ENCODE measurements at places on chromosomes 1 and 21.

DNA sequence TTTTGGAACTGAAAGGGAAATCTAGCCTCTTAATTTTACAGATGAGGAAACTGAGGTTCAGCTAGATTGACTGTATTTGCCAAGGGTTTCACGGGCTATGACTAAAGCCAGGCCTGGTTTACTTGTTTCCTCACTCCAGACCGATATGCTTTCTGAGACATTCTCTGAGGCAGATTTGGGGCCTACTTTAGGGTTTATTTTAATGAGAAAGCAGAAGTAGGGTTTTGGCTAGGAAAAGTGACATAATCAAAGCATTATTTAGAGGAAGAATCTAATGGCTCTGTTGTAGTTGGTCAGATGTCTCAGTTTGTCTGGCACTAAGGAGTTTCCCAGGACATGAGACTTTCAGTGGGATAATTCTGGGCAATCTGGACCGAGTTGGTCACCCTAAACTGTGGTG, 1.5 kb upstream of the RPTN start:
- DNase-seq: no peak

DNA sequence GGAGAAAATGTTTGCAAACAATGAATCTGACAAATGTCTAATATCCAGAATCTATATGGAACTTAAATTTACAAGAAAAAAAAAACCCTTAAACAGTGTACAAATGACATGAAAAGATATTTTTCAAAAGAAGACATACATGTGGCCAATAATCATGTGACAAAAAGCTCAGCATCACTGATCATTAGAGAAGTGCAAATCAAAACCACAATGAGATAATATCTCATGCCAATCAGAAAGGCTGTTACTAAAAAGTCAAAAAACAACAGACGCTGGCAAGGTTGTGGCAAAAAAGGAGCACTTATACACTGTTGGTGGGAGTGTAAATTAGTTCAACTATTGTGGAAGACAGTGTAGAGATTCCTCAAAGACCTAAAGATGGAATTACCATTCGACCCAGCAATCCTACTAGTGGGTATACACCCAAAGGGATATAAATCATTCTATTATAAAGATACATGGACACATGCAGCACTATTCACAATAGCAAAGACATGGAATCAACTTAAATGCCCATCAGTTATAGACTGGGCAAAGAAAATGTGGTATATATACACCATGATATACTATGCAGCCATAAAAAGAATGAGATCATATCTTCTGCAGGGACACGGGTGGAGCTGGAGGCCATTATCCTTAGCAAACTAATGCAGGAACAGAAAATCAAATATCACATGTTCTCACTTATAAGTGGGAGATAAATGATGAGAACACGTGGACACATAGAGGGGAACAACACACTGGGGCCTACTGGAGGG, 123.2 kb downstream of the PTPRC start:
- DNase-seq: no peak

- DNase-seq: no peak
These were observed 10.0 kb upstream of the LRRC8C start for GRCh38 chr1:89622895-89623294.

DNA sequence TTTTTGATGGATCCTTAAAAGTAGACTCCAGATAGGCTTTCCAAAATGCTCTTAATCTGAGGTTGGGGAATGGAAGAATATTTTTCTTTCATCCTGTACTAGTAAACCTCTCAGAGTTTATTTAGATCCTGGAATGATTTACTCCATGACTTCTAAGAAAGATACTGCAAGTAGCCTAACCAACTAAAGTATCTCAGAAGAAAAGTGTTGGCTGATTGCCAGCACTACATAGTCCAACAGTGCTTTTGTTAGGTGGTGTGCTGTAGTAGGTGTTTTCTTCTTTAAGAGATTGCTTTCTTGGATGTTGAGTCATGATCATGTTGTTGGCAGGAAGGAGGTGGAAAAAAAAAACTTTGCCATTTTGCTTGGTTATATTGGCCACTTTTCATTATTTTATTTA, 119.8 kb downstream of the OSBPL9 start:
- no peak for DNase-seq

DNA sequence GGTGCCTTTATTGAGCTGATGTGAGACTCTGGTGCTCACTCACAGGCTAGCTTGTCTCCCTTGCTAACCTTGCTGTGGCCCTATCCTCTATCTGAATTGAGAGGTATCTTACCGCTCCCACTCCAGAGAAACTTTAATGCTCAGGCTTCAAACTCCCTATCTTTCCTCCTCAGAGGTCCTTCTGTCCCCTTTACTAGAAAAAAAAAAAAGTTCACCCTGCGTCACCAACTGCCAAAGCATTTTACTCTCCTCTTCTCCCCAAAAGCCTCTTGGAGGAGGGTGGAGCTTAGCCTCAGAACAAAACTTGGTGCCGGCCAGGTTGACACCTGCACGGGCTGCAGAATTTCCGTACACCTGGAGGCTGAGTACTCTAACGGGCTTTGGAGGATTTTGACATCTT, 55.1 kb downstream of the ATP2B4 start:
- DNase-seq: no peak

All from cerebellar cortex (tissue), 1 donor.